ENCODE measurements at places on chromosomes 6 and 20.

DNA sequence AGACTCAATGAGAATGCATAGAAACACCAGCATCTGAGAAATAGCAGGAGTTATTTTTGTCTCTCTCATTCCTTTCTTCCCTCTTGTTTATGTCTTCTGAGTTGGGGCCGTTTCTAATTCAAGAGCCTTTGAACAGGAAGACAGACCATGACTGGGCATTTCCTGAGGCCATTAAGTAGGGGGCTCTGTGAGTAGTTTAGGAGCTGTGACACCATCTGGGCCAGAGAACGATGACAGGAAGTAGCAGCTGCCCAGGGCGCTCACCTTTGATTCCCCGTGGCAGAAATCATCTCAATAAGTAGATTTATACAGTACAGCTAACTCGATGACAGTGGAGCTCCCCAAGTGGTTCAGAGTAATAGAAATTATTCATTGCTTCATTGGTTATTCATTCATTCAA is 298.4 kb upstream of the PLN start:
- no peak for DNase-seq

GRCh38 chr6:24472181-24472580 is 17.2 kb downstream of the GPLD1 start:
- no peak for DNase-seq

DNA sequence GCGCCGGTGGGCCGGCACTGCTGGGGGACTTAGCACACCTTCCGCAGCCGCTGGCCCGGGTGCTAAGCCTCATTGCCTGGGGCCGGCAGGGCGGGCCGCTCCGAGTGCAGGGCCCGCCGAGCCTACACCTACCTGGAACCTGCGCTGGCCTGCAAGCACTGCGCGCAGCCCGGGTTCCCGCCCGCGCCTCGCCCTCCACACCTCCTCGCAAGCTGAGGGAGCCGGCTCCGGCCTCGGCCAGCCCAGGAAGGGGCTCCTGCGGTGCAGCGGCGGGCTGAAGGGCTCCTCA is 10.7 kb upstream of the MPC1 start:
- DNase-seq: no peak

- no peak for DNase-seq
Measured at GRCh38 chr6:96104910-96105309, 89.1 kb downstream of the FUT9 start.

DNA sequence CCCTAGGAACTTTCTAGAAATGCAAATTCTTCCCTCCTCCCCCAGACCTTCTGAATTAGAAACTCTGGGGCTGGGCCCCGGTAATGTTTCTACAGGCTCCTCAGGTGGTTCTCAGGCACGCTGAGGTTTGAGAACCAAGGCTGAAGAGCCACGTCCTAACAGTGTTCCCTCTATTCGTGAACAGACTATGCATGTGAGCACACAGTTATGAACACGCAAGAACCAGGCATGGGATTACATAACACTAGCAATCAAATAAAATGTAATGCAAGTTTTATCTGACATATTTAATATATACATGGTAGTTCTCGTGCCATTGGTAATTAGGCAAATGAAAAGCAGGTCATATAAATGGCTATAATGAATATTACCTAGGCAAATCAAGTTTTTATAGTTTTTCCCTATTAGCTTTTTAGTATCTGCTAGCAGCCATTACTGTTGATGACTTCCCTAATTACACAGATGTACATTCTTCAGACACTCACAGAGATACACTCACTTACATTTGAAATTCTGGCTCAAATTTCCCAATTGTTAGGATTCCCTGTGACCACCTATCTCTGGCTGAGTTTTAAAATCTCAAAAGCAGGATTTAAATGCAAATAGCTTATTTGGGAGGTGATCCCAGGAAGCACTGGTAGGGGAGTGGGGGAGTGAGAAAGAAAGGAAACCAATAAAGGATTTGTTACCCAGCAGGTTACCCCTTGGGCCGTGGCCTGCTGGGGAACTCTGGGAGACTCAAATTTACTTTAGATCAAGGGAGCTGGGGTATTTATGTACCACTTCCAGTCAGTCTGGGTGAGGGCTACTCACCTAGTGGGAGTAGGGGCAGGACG is 104.1 kb downstream of the TCP11 start:
- DNase-seq: no peak

DNA sequence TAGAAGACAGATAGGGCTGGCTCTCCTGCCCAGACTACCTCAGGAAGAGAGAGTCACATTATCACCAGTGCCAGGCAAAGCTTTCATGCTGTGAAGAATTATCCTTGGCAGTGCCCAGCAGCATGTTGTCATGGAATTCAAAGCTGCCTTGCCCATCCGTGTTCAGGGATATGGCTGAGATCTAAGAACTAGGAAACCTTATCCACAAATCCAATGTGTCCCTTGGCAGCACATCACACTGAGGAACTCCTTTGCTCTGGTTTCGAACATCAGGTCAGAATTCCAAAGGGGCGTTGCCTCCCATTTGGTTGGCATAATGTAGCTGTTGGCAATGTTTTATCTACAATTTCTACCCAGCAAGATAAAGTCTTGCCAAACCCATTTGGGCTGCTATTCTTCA is 52.7 kb downstream of the ADGRF1 start:
- DNase-seq: no peak

DNA sequence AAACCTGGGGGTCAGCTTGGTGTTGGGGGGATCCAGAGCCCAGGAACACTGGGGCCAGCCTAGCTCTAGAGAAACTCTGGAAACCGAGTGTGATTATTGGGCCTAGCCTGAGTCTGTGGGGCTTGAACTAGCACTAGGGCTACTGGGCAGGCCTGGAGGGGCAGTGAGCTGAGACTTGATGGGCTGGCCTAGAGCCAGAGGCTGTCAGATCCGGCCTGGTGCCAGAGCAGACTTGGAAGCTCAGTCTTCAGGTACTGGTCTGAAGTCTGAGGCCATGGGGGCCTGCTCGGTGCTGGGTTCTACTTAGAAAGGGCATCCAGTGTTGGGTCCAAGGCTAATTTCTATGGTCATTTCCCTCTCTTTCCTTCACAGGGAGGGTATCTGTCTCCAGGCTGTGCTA is 2.7 kb downstream of the DEFB112 start:
- no peak for DNase-seq

- no peak for DNase-seq
Measured at GRCh38 chr6:79599725-79600259, 31.3 kb upstream of the SH3BGRL2 start.

GRCh38 chr20:24672181-24672880 is 202.9 kb downstream of the SYNDIG1 start:
- DNase-seq: no peak

DNA sequence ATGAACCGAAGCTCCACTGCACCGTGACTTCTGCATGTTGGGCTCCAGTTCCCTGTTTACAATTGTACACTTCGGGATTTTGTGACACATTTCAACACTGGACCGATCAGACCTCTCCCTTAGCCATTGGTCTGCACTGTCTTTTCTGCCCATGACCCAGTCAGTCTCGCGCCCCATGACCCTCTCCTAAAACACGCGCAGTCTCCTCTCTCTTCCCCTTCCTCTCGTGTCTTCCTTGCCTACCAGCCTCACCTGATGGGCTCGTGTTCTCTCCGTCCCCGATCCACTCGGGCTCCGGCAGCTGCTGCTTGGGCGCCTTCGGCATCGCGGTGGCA is 535 bp upstream of the ABCF1 start:
- no peak for DNase-seq

GRCh38 chr20:52785679-52786078 is 186.5 kb upstream of the TSHZ2 start:
- no peak for DNase-seq

GRCh38 chr6:152271776-152272464 is 365.2 kb downstream of the SYNE1 start:
- DNase-seq: no peak

DNA sequence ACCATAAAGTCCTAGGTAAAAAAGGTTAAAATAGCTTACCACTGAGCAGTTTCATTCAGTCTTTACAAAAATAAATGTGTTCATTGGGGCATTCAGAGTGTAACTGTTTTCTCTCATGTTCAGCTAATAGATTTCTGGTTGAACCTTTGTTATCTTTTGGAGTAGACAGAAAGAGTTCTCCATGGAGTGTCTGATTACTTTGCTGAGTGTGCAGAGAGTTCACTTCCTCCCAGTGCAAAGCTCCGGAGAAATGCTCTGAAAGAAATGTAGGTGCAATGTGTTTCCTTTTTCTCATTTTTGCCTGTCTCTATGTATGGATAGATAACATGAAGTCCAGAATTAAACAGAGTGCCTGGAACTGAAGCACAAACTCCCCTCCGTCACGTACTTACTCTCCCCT is 52.6 kb downstream of the JAG1 start:
- no peak for DNase-seq

DNA sequence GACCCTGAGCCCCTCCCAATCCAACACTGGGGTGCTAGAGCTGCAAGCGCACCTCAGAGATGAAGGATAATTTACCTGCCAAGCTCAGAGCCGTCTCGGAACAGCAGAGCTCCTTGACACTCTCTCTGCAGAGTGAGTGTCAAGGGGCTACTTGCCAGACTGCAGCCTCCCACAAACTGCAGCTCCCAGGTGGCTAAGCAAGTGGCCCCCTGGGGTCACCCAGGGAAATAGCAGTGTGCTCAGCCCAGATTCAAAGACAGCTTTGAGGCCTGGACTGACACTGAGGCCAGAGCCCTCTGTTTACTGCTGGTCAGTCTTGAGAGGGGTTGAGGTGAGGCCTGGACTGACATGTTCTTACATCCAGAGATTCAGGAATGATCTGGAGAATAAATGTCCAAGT is 46.0 kb upstream of the GJA1 start:
- DNase-seq: no peak

DNA sequence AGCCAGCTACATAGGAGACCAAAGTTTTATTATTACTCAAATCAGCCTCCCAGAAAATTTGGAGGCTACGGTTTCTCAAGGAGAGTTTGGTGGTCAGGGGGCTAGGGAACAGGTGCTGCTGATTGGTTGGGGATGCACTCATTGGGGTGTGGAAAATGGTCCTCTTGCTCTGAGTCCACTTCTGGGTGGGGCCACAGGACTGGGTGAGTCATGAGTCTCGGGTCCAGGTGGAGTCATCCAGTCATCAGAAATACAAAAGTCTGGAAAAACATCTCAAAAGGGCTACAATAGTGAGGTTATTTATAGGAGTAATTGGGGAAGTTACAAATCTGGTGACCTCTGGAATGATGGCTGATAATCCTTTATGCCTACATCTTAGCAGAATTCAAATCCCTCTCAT is 54.3 kb upstream of the SLC22A16 start:
- no peak for DNase-seq

- no peak for DNase-seq
Measured at GRCh38 chr6:169539176-169539897, 162.5 kb downstream of the WDR27 start.

DNA sequence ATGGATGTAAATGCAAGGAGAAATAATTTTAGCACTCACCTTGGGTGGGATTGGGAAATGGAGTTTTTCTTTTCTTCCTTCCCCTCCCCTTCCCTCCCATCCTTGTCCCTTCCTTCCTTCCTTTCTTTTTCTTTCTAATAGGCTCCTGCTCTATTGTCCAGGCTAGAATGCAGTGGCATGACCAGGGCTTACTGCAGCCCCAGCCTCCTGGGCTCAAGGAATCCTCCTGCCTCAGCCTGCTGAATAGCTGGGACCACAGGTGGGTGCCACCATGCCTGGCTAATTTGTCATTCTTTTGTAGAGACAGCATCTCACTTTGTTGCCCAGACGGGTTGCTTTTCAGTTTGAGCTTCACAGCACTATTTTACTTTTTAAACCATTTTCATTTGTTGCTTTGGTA is 21.5 kb upstream of the ATRN start:
- no peak for DNase-seq

DNA sequence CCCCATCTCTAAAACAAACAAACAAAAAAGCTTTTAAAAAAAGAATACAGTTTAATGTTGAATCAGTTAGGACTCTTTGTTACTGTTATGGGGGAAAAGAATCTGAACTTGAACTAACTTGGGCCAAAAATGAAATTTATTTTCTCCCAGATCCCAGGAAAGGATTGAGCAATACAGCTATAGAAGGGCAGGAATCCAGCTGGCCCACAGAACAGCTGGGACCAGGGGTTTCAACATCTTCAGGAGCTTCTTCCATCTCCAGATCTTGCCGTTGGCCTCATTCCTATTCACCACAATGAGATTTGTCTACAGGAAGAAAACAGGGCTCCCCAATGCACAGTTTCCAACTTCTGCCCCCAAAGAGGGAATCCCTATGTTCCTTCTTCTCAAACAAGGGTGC is 43.2 kb upstream of the AKAP12 start:
- no peak for DNase-seq

- DNase-seq: no peak
Measured at GRCh38 chr6:35428421-35429149, 23.6 kb upstream of the FANCE start.

DNA sequence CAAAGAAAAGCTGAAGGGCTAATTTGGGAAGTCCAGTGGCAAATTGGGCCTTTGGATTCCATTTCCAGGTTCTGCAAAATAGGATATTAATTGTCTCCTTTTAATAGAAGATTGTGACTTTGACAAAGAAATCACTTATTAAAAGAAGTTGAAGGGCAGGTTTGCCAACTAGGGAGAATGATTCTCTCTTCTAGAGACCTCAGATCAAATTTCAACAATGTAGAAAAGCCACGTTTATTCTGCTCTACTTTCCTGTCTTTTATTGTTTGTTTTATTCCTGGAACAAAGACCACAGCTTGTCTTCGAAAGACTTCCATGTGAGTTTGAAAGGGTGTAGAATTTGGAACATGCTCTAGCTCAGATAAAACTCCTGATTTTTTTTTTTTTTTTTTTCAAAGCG is 65.5 kb upstream of the PRL start:
- no peak for DNase-seq

- DNase-seq: no peak
Measured at GRCh38 chr20:57685146-57685758, 24.6 kb downstream of the PMEPA1 start.

GRCh38 chr6:104531646-104532045 is 328.1 kb downstream of the HACE1 start:
- DNase-seq: no peak

- no peak for DNase-seq
Measured at GRCh38 chr6:122704066-122704465, 75.5 kb upstream of the FABP7 start.

DNA sequence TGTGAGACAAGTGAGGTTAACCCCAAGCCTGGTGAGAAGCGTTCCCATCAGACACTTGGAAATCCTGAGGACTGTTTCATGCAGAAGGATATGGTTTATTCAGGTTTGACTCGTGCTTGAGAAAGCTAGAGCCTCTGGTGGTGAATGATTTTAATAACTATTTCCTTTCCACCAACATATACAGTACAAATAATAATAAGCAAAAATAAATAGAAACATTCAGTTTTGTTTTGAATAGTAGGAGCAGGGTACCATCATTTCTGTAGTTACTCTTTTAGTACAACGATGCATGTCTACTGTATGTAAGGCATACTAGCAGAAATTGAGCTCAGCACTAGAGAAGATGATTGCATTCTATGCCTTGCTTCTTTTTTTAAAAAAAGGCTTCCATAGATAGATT is 33.5 kb downstream of the PLG start:
- DNase-seq: no peak

DNA sequence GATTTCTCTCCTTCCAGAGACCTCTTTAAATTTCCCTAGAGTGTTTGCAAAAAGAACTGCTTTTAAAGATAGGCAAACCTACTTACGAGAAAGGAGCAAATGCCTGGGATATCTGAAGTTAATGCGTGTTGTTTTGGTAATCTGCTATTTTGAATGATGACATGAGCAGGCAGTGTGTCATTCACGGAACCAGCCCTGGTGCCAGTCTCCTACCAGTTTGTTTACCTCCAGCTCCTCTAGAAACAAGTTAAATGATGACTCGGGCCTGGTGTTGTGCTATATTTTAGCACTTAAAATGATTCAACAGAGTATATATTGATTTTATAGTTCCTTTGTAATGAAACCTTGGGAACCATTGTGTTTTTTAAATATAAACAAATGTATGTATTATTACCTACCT is 41.1 kb upstream of the MAP3K4 start:
- no peak for DNase-seq
